ENCODE measurements at places on chromosomes 5 and 9.

GRCh38 chr9:74557571-74557970 lies 60.4 kb downstream of the RORB start:
- DNase-seq, result no peak

GRCh38 chr9:127396253-127396807 lies 639 bp upstream of the SLC2A8 start:
- no peak for DNase-seq

DNA sequence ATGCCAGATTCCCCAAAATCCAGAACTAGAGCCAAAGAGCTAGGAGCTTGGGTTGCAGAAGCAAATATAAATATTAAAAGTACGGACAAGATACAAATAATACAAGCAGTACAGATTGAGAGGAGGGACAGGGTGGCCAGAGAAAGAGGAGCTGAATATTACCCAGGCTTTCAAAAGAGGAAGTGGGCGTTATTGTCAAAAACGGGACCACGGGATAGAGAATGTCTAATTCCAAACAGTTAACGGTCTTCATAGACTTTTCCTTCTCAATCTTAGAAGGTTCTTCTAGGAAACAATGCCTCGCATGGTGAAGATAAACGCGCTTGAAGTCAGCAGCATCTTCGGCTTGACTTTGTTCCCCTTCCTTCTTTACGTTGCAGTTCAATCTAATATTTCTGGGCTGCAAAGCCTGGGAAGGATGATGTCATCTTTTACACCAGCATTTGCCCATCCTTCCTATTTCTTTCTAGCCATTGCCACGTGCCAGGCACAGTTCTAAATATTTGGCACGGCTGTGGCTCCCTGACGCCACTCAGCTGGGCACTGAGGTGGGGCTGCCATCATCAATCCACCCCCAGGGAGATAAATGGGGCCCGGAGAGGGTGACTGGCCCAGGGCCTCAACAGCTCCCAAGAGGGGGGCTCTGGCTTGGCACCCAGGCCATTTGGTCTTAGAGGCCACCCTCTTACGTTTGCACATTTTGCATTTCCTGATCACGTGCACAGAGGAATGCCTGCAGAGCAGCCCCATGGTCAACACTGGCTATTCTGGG lies 16.3 kb upstream of the OLFM1 start:
- DNase-seq, result no peak

DNA sequence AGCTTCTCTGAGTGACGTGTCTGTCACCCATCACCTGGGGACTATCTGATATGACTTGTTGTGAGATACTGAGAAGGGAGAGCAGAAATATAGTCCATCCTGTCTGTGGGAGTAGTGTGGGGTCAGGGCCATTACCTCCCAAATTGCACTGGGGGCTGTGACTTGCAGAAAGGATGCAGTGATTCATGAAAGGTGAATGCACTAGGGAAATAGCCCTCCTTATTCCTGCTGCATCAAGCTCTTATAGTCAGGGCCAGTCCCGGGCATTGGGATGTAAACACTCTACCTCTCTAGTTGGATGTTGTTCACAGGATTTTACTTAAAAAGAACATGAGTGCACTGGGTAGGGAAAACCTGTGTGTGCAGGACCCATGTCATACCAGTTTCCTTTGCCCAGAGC lies 124.8 kb downstream of the STK32A start:
- DNase-seq, result no peak

GRCh38 chr5:98163796-98164493 lies 609.5 kb upstream of the RGMB start:
- no peak for DNase-seq

DNA sequence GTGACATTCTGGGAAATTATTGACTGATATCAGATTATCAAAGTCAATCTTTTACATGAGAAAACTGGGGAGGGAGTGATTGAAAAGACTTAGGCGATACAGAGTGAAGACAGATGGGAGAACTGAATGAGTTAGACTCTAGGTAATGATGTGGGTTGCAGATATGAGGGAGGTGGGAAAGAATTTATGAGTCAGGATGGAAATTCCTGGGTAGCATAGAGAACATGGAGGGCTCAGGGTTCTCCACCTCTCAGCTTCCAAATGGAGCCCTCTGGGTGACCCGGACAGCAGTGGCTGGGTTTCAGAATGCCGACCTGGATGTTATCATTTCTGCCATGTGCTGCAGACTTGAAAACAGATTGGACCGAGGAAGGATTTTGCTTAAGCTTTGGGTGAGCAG lies 75.4 kb upstream of the SHB start:
- DNase-seq, result no peak

GRCh38 chr5:134110382-134110781 lies 4.1 kb upstream of the TCF7 start:
- DNase-seq, result no peak

- no peak for DNase-seq
Observed at GRCh38 chr5:84063041-84063440, 321.6 kb downstream of the EDIL3 start.

DNA sequence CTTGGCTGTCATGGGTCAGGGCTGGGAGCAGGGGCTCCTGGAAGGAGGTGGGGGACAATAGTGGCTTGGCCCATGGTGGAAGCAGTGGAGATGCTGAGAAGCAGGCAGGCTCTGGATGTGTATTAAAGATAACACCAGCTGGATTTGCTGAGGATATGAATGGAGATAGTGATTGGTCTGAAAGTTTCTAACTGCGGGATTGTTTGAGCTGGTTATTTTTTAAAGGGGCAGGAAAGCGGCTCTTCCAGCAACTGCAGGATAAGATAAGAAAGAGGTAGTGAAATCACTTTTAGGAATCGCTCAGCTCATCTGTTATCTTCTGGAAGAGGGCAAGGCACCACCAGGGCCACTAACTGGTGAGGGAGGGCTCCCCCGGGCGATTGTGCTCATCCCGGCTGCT lies 125.5 kb downstream of the TENT4A start:
- DNase-seq, result no peak

- no peak for DNase-seq
Observed at GRCh38 chr5:106154280-106154716, 1516.4 kb downstream of the EFNA5 start.

GRCh38 chr9:32701321-32702022 lies 66.0 kb upstream of the TAF1L start:
- DNase-seq, result no peak

DNA sequence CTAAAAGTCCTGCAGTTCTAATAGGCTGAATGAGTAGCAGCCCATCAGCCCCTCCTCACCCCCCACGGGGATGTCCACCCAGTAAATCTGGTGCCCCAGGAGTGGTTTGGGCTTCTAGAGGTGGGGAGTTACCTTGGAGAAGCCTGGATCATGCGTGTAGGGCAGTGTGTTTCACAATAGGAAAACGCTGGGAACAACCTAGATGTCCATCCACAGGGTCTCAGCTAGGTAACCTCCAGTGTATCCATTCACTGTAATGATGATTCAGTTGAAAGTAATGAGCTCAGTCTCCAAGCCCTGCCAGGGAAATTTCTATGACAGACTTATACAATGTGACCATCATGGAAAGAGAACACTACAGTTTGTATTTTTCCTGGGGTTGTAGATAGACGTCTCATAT lies 51.8 kb downstream of the NDST1 start:
- no peak for DNase-seq

GRCh38 chr9:80059979-80060378 lies 488.2 kb downstream of the TLE4 start:
- no peak for DNase-seq

- DNase-seq, result no peak
Observed at GRCh38 chr5:66891184-66891925, 295.2 kb downstream of the MAST4 start.

- DNase-seq, result no peak
Observed at GRCh38 chr5:2752821-2753439, 1.5 kb upstream of the IRX2 start.

DNA sequence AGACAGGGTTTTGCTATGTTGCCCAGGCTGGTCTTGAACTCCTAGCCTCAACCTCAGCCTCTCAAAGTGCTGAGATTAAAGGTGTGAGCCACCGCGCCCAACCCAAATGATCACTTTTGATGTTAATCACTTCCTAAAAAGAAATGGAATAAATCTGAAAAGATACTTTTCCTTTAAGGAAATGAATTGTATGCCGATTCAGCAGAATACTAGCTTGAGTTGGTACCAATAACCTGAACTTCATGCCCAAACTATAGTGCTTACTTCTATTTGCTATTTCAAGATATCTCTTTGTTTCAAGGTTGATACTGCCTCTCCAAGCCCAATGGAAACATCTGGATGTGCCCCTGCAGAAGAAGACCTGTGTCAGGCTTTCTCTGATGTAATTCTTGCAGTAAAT lies 4.0 kb downstream of the CCNB1 start:
- no peak for DNase-seq

DNA sequence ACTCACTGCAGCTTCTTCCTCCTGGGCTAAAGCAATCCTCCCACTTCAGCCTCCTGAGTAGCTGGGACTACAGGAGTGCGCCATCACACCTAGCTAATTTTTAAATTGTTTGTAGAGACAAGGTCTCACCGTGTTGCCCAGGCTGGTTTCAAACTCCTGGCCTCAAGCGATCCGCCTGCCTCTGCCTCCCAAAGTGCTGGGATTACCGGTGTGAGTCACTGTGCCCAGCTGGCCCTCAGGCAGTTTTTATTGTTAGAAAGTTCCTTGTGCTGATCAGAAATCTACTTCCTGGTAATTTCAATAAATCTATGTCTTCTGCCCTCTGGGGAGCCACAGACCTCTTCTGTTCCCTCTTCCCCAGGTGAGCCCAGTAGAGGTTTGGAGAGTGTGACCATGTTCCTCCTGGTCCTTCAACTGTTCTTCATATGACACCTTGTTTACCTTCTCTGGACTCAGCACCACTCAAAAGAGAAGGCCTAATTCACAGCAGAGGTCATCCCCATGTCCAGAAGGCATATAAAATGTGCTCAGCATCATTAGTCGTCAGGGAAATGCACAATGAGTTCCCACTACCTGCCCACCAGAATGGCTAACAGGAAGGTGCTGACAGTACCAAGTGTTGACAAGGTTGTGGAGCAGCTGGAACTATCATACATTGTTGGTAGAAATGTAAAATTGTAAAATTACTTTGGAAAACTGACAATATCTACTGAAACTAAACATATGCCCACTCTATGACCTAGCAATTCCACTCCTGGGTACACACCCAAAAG lies 10.4 kb downstream of the TMOD1 start:
- no peak for DNase-seq

DNA sequence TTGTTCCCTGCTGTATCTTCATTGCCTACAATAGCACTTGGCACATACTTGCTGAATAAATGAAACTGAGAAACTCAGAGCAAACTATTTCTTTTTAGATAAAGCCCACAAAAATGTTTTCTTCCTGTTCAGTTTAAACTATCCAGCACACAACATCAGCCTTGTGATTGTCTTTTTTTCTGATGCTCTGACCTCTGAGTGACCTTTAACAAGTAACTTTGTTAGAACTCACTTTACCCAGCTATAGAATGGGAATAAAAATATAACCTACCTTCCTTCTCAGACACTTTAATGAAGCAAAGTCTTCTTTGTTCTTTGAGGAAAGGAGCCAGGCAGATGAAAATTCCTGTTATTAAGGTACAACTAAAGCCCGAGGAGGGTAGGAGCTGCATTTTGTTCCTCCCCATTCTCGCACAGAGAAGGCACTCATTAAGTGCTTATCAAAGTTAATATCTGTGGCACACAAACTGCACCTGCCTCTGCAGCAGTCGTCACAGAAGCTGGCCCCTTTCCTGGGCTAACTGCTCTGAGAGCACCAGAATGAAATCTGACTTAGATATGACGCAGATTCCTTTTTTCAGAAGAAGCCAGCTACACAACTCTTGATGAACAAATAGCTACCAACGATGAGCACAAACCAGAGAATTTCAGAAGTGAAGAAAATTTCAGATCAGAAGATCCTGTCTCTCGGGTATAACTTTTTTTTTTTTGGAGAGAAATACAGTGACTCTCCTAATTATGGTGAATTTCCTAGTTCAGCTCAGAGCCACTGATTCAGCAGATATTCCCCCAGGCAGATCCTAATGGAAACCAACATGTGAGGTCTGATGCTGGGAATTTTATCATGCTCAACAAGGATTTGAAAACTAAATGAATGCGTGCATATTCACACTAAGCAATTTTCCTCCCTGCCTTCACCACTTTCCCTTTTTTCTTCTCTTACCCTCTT lies 31.0 kb upstream of the NR3C1 start:
- DNase-seq, result peak; percentile 34

GRCh38 chr5:100731768-100732167 lies 171.3 kb downstream of the ST8SIA4 start:
- DNase-seq, result no peak

DNA sequence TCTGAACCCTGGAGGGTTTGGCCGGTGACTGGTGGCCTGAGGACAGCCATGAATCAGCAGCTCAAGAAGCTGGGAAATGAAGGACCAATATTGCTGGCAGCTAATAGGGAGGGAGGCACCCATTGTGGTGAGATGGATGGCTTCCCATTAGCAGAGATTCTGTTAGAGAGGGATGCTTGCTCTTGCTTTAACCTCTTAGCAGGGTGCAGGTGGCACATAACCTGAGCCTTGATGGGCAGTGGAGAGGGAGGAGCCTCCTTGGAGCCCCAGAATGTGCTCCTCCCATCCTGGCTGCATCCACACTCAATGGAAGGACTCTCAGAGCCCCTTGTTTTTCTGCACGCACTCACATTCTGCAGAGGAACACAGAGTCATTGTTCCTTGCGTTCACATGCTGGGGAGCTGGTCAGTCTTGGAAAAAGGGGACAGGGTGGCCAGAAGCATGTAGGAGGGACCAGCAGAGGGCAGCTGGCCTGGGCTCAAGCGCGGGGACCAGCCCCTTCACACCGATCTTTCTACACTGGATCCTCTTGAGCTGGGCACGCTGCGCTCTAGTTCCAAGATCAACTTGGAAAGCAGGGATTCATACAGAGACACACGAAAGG lies 161.8 kb downstream of the MED10 start:
- no peak for DNase-seq

DNA sequence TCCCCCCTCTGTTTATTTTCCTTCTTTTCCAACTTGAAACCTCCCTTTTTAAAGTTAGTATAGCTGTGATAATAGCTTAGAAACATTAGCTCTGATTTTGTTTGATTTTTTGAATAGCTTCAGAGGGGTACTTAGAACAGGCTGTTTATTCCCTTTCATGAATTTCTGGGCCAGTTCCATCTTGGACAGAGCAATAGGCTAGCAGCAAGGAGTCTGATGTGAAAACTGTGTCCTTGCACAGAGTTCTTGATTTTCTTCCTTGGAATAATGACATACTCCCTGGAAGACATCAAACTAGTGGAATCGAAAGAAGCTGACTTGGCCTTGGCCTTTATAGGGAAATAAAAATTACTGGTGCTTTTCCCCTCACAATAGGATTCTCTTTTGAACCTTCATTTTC lies 32.9 kb downstream of the NTRK2 start:
- DNase-seq, result no peak

Measured in activated T-helper 1 cell treated with Interleukin-2 at 50 U/mL for 16 hours (primary cell).